ENCODE measurements at places on chromosomes 2 and 18.

GRCh38 chr2:30769891-30770462, 37.3 kb downstream of the CAPN13 start:
- DNase-seq, result no peak

GRCh38 chr2:145323512-145323911, 803.6 kb upstream of the ZEB2 start:
- no peak for DNase-seq

GRCh38 chr2:236689981-236690380, 120.4 kb downstream of the ACKR3 start:
- no peak for DNase-seq

GRCh38 chr2:156517419-156517818, 81.2 kb downstream of the GPD2 start:
- no peak for DNase-seq

- DNase-seq, result no peak
Measured at GRCh38 chr2:129904532-129905446, 74.7 kb upstream of the RAB6C start.

GRCh38 chr2:100059638-100060037, 82.8 kb downstream of the AFF3 start:
- DNase-seq, result no peak

DNA sequence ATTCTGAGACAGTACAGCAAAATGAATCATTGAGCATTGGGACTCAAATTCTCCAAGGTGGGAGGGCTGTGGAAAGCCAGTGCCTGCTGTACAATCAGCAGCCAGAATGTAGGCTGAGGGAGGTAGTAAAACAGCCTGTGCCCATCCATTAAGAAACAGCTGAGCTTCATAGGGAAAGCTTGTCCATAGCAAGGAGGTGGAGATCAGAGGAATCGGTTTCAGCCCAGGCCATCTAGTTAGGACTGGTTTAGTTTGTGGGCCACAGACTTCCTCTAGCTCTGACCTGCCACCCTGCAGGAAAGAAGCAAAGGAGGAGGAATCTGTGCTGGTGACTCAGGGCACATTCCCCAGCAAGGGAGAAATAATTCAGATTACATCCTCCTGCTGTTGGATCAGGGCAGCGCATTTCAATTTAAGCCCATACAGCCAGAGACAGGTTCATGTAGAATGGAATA, 333.4 kb downstream of the SETBP1 start:
- DNase-seq, result no peak

GRCh38 chr2:138964418-138964817, 184.2 kb upstream of the NXPH2 start:
- no peak for DNase-seq

- DNase-seq, result no peak
Measured at GRCh38 chr2:6580982-6581381, 284.7 kb downstream of the CMPK2 start.

- no peak for DNase-seq
Measured at GRCh38 chr2:53202063-53202462, 565.5 kb upstream of the CHAC2 start.

- DNase-seq, result no peak
Measured at GRCh38 chr18:36419900-36420531, 122.5 kb downstream of the FHOD3 start.

All from GM12891 (cell line).